ENCODE measurements at places on chromosomes 5 and 9.
A peak's percentile ranks its signal among the peaks of the same experiment; 100 is the strongest.

- no peak for DNase-seq
Observed at GRCh38 chr9:121776739-121777637, 125.6 kb downstream of the DAB2IP start.

- peak; percentile 64 for DNase-seq
Observed at GRCh38 chr5:149466457-149466972, 84.7 kb downstream of the CSNK1A1 start.

DNA sequence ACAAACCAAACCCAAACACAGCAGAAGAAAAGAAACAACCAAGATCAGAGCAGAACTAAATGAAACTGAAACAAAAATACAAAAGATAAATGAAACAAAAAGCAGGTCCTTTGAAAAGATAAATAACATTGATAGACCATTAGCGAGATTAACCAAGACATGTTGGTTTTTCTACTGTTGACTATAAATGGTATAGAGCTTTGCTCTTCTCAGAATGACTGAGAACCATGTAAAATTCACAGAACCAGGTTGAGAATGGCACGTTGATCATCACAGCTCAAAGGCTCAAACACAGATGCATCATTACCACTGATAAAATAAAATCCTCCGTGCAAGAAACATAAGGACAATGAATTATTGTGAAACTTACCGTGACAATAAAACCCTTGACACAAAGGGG is 105.2 kb downstream of the MARCHF11 start:
- DNase-seq = no peak

DNA sequence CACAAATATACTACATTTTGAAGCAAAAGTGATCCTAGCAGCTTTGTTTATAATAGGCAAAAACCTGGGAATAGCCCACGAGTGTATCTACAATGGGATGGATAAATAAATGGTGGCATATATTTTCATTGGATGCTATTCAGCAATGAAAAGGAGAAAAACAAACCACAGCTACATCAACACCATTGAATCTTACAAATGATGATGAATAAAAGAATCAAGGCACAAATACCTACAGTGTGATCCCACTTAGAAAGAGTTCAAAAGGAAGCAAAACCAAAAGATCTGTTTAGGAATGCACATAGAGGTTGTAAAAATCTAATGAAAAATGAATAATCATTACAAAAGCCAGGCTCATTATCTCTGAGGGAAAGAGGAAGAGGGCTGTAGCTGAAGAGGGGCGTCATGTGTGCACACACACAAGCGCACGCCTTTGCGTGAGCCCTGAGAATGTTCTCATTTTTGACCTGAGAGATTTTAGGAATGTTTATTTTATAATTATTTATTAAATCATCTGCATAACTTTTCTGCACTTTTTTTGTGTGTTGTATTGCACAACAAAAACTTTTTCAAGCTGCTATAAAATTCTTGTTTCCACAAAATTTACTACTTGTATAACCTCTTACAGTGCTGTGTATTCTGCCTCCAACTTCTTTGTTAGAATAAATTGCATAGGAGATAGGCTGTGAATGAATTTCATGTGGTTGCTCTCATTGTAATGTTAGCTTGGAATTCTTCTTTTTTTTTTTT is 5.9 kb upstream of the RHOBTB3 start:
- no peak for DNase-seq

DNA sequence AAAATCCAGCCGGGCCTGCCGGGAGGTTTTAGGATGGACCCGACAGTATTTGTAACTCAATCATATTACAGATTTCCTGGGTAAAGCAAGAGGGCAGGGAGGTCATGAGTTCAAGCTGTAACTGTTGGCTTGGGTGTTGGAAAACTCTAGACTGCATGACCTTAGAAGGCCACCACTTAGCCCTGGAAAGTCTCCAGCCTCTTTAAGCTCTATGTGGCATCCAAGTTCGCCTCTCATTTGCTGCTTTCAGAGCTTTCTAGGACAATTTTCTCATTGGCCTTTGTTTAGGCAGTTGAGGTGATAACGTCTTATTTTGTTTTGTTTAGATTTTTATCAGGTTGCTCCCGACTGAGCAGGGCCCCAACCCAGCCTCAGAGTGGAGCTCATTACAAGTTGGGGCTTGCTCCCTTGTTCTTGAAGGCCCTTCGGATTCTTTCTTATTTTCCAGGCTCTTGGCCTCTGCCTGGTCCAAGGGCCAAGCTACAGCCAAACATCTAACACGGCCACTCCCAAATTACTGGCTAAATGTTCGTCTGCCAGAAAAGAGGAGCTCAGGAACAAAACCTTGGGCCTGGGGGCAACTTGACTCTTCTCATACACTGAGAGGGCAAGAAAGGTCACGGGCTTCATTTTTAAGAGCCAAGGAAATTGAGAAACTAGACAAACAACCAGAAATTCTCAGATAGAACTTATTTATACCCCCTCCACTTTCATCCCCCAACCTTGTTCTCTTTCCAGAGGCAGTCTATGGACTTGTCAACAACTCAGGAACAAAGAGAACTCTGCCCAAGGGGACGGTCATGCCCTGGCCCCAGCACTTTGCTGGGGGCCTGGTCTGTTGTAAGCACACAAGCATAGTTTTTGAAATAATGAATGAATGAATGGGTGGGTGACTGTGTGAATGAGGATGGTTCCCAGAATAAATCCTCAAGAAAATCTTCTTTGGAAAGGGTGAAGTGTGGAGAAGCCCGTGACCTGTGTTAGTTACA is 526.9 kb downstream of the BNC2 start:
- DNase-seq = no peak
